ENCODE measurements at places on chromosomes 4 and X.

- no peaks in the 10 kb centered on the region for H3K4me1 ChIP-seq
- H3K36me3 ChIP-seq = no peaks in the 10 kb centered on the region
- H3K4me3 ChIP-seq = no peak overlapping the region
- no peak for DNase-seq
- H3K27ac ChIP-seq = no peak overlapping the region
- H3K27me3 ChIP-seq = no peaks in the 10 kb centered on the region
Observed at GRCh38 chr4:54924891-54925290, 200.5 kb downstream of the KDR start.

DNA sequence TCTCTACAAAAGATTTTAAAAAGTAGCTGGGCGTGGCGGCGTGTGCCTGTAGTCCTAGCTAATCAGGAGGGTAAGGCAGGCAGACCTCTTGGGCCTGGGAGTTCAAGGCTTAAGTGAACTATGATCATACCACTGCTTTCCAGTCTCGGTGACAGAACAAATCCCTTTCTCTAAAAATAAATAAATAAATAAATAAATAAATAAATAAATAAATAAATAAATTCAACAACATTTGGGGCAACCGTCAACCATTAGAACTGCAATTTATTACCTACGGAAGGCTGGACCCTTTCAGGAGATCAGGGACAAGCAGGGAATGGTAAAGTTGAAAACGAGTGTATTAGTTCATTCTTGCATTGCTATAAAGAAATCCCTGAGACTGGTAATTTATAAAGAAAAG lies 136.2 kb upstream of the USP9X start:
- H3K27me3 ChIP-seq = no peaks in the 10 kb centered on the region
- no peaks in the 10 kb centered on the region for H3K36me3 ChIP-seq

GRCh38 chr4:182384631-182385091 lies 141.5 kb downstream of the TENM3 start:
- DNase-seq = no peak
- no peaks in the 10 kb centered on the region for H3K36me3 ChIP-seq
- H3K4me3 ChIP-seq = no peak overlapping the region
- no peaks in the 10 kb centered on the region for H3K27me3 ChIP-seq
- H3K4me1 ChIP-seq = no peaks in the 10 kb centered on the region
- H3K27ac ChIP-seq = no peak overlapping the region

GRCh38 chrX:134019567-134020206 lies 34.3 kb upstream of the GPC3 start:
- no peak for DNase-seq
- H3K36me3 ChIP-seq = no peaks in the 10 kb centered on the region
- no peak overlapping the region for H3K27ac ChIP-seq

DNA sequence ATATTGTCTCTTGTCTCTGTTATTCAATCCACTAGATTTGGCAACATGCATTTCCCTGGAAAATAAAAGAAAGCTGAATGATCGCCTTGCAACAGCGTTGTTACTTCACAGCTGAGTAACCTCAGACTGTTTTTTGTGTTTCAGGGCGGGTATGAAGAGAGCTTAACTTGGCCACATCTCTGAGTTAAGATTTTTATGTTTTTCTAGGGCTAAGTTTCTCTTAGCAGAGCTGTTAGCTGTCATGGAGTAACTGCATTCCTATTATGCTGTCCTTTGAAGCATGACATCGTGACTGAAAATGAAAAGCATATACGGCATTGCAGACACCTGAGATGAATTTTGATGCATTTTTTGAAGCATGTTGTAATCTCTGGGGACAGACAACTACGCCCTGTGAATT lies 1798.9 kb downstream of the PCDH7 start:
- no peaks in the 10 kb centered on the region for H3K27me3 ChIP-seq
- H3K4me3 ChIP-seq = no peak overlapping the region
- no peaks in the 10 kb centered on the region for H3K36me3 ChIP-seq
- no peak overlapping the region for H3K27ac ChIP-seq
- DNase-seq = no peak

DNA sequence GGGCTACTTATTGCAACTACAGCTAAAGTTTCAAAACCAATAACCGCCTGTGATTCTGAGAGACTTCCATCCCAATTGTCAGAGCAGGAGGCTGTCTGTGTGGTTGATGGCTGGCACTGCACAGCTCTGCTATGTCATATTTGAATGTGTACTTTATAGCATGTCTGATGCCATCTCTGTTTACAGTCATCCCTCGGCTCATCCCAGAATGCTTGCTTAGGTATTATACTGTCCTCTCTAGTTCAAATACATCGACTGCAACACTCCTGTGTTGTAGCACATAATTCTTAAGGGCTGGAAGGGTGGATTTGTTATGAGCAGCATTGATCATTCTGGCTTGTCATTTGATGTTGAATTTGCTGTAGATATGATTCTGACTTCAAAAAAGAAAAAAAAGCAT lies 1617.5 kb upstream of the TENM3 start:
- no peak overlapping the region for H3K4me3 ChIP-seq
- H3K36me3 ChIP-seq = no peaks in the 10 kb centered on the region
- no peaks in the 10 kb centered on the region for H3K4me1 ChIP-seq
- no peak for DNase-seq
- H3K27me3 ChIP-seq = no peaks in the 10 kb centered on the region

DNA sequence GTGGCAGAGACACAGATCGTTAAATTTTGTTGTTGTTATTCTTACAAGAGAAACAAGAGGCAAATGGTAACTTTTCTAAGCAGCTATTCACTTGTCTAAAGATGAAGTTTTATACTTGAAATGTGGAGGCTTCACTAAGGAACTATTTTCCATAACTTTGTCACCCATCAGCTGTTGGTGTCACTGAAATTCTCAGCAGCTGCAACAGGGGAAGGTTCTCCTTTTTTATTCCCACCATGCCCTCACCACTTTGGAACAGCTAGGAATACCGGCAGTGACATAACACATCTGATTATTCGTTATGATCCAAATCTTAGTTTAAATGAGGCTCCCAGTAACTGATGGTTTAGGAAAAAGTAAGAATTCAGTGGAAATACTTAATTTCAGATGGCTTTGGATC lies 147.0 kb upstream of the LEF1 start:
- H3K4me1 ChIP-seq = peaks cover 4% of the 10 kb centered on the region
- H3K4me3 ChIP-seq = no peak overlapping the region
- no peaks in the 10 kb centered on the region for H3K36me3 ChIP-seq
- H3K27me3 ChIP-seq = no peaks in the 10 kb centered on the region
- H3K27ac ChIP-seq = no peak overlapping the region

- no peaks in the 10 kb centered on the region for H3K36me3 ChIP-seq
- no peak overlapping the region for H3K4me3 ChIP-seq
- H3K27ac ChIP-seq = no peak overlapping the region
- H3K27me3 ChIP-seq = no peaks in the 10 kb centered on the region
- no peaks in the 10 kb centered on the region for H3K4me1 ChIP-seq
Observed at GRCh38 chrX:107102980-107103379, 15.6 kb downstream of the RBM41 start.

- no peak for DNase-seq
- H3K4me1 ChIP-seq = no peaks in the 10 kb centered on the region
- peaks cover 9% of the 10 kb centered on the region for H3K36me3 ChIP-seq
- no peak overlapping the region for H3K27ac ChIP-seq
- H3K27me3 ChIP-seq = no peaks in the 10 kb centered on the region
Observed at GRCh38 chr4:169741569-169741968, 16.2 kb downstream of the HPF1 start.

DNA sequence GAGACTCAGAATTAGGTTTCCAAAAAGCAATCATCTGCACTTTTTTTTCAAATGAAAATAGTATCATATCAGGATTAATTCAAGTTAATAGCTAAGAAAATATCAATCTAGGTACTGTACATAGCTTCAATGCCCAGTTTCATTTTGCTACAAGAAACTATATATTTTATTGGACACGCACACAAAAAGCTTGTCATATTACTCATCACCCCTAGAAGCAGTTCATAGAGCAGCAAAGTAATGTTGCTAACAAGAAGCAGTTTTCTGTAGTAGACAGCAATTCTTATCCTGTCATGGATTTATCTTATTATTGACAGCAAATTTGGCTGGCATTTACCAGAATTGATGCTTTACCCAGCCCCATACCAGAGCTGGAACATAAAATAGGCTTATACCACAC lies 52.3 kb upstream of the LSM6 start:
- DNase-seq = no peak
- H3K36me3 ChIP-seq = no peaks in the 10 kb centered on the region
- no peak overlapping the region for H3K27ac ChIP-seq
- no peaks in the 10 kb centered on the region for H3K4me1 ChIP-seq
- H3K27me3 ChIP-seq = no peaks in the 10 kb centered on the region
- no peak overlapping the region for H3K4me3 ChIP-seq

GRCh38 chr4:71066737-71067716 lies 73.6 kb downstream of the DCK start:
- H3K4me1 ChIP-seq = no peaks in the 10 kb centered on the region
- H3K27me3 ChIP-seq = peaks cover 4% of the 10 kb centered on the region
- H3K36me3 ChIP-seq = no peaks in the 10 kb centered on the region
- no peak for DNase-seq
- no peak overlapping the region for H3K27ac ChIP-seq
